T-helper 1 cell (primary cell): ENCODE measurements at places on chromosomes 2 and 18.

- DNase-seq: no peak
Measured at GRCh38 chr2:223549215-223549614, 52.9 kb downstream of the SCG2 start.

DNA sequence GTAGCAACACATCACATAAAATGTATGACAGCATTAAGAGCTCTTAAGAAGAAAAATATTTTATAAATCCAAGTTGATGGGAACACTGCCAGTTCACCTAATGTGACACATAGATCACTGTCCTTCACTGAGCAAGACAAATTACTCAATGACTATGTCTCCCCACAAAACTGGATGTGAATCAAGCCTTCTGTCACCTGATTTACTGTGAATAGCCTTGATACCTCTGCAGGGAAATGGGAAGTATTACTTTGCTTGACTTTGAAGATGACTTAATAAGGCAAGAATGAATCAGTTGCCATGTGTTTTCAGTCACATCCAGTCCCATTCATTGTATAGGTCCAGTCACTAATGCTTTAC lies 94.6 kb downstream of the NYAP2 start:
- no peak for DNase-seq

DNA sequence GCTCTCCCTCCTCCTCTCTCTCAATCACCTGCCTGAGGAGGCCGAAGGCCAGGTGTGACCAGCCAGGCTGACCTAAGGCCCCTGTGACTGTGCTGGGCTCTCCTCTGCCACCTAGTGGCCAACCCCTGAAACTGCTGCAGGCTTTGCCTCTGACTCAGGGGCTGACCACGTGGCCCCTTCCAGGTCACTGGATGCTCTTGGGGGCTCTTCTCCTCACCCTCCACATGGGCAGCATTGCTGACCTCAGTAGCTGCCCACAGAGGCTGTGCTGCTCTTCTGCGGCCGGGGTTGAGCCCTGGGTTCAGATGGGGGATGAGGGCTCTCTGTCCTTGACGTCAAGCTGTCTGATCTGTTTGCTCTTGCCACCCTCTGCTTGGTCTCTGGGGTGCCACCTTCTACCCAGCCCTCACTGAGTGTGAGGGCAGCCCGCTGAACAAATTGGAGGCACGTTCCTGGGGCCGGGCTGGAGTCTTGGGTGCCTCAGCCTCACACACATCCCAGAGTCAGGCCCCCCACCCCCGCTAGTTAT lies 122.7 kb downstream of the TWIST2 start:
- DNase-seq: peak; percentile 17

DNA sequence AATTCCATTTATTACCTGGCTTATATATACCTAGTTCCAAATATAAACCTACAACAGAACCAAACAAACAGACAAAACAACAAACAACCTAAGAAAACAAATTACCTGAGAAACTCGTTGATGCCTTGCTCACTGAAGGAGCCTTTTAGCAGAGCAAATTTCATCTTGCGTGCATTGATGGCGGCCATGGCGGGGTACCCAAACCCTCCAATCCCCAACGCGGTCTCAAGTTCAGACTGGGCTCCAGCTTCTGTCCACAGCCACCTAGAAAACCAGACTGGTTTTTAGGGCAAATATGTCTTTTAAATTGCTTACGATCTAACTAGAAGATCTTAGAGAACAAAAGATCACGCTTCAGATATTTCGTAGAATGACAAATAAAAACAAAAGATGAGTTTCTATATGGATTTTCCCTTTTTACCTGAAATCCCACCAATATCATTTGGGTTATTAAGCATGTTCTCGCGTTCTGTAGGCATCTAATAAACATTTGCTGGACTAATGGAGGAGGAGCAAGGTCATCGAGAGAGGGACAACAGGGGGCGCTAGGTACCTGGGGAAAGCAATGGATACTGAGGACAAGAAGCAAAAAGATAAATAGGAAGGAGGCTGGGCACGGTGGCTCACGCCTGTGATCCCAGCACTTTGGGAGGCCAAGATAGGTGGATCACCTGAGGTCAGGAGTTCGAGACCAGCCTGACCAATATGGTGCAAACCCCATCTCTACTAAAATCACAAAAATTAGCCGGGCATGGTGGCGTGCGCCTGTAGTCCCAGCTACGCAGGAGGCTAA lies 25.2 kb downstream of the PDIA6 start:
- peak; percentile 25 for DNase-seq

- no peak for DNase-seq
Measured at GRCh38 chr2:15042801-15043217, 410.3 kb downstream of the LRATD1 start.

GRCh38 chr18:13289481-13290205 lies 71.1 kb downstream of the LDLRAD4 start:
- no peak for DNase-seq

- DNase-seq: no peak
Measured at GRCh38 chr18:12741351-12741750, 38.5 kb downstream of the PSMG2 start.

DNA sequence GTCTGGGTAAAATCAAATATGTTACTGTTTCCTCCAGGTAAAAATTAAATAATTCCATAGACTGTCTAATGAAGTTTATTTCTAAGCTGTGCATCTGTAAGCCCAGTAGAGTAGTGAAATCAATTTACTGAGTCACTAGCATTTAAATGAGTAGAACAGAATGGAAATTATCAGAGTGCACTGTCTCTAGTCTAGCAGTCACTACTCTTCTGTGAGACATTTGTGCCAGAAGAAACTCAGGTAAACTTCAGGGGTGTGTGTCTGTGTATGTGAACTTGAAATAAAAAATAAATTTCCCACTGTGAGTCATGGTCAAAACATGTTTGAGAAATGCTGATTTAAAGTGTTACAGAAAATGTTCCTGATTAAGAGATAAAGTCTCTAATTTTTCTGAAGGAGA lies 146.4 kb downstream of the RIF1 start:
- DNase-seq: no peak

- DNase-seq: no peak
Measured at GRCh38 chr18:57787068-57787685, 15.9 kb downstream of the ATP8B1 start.

DNA sequence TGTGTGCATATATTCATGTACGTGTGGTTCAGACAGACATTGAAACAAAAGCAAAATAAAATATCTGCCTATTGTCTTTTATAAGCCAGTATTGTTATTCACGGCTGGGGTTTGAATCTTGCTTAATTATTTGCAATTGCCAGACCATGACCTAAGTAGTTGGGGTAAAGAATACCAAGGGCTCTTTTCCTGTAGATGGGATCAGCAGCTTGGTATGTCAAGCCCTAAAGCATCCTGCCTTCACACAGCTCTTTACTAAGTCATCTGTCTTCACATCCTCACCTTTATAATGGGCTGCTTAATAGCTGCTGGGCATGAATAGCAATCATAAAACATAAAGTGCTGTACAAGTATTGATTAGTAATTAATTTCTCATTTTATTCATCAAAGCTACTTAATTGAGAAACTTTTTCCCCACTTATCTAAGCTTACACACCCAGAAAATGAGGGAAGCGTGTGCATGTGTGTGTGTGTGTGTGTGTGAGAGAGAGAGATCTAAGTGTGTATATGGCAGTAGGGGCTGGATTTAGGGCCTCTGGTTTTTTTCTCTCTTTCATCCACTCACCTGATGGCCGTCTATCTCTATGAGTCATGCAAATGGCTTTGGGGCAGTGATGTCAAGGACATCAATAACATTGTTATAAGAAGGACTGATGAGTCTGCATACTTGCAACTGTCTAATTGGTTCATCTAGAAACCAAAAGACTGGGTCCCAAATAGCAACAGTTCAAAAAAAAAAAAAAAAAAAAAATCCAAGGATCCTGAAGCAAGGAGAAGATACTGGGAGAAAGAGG lies 244.1 kb upstream of the TNP1 start:
- DNase-seq: no peak

GRCh38 chr2:167833294-167833693 lies 414.1 kb downstream of the STK39 start:
- no peak for DNase-seq

DNA sequence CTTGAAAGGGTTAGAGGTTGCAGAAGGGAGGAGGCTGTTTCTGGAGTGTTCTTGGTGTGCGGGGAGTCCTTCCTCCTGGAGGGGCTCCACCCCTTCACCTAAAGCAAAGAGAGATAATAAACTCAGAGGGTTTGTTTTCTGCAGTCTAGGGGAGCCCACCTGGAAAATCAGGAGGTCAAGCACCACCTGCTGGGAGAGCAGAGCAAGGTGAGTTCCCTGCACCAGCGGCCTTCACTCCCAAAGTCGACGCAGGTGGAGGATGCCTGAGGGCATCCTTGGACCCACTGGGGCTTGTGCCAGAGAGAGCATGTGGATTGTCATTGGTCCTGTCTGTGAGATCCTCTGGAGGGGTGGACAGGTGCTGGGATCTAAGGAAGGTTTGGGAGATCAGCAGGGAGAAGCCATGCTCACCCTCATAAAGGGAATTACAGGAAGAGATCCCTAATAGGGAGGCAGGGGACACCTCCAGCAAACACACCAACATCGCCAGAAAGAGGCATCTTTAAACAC lies 116.7 kb downstream of the KCNF1 start:
- no peak for DNase-seq

DNA sequence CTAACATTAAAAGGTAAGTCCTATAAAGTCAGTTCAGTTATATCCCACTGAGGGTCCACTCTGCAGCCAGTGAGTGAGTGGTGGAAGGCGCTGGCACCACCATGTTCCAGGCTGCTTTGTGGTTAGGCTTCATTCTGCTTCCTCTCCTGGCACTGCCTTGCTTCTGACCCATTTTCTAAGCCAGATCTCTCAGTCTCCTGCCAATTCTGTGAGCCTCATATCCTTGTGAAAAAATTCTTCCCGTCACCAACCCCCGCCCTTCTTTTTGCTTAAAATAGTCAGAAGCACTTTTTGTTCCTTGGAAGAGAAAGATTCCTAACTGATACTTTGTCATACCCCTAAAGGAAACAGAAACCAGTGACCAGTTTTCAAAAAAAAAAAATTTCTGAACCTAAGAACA lies 139.8 kb upstream of the NCK2 start:
- DNase-seq: no peak

GRCh38 chr2:47561906-47562305 lies 158.9 kb downstream of the MSH2 start:
- DNase-seq: no peak

DNA sequence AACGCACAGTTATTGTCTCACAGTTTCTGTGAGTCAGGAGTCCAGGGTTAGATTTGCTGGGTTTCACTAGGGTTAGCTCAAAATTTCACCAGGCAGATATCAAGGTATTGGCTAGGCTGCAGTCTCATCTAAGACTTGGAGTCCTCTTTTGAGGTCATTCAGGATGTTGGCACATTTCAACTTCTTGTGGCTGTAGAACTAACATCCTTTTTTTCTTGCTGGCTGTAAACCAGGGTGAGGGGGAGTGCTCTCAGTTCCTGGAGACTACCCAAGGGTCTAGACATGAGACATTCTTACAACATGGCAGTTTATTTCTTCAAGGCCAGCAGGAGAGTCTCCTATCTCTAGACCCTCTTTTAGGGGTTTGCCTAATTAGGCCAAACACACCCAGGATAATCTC lies 12.8 kb upstream of the CAVIN2 start:
- no peak for DNase-seq

- DNase-seq: no peak
Measured at GRCh38 chr2:178924817-178925216, 117.6 kb upstream of the TTN start.

- no peak for DNase-seq
Measured at GRCh38 chr18:9174302-9174701, 37.7 kb downstream of the ANKRD12 start.

DNA sequence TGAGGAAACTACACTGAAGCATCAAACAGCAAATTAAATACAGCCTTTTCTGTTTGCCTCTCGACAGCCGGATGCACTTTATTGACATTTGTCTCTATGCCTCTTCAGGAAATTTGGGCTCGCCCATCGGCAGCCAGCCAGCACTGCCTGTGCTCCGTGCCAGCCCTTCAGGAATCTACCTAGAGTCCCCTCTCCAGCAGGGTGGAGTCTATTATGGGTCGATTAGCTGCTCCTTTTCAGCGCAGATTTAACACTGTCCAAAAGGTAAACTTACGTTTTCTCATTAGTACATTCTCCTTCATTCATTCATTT lies 91.5 kb downstream of the MYCN start:
- DNase-seq: no peak

DNA sequence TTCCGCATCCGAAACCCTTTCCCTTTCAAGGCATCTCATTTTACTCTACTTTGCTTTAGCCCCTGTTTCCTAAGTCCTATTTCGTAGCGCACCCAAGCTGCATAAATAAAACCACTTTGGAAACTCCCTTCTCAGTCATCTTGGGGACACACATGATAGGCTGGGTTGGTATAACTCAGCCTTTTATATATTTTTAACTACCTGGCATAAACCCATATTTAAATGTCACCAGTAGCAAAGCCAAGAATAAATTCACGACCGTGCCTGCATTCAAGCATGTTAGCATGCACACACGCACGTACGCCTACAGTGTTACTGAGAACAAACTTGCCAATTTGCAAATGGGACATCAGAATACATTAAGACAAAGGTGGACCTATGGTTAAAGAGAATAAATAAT lies 564.7 kb upstream of the PIK3C3 start:
- DNase-seq: no peak

DNA sequence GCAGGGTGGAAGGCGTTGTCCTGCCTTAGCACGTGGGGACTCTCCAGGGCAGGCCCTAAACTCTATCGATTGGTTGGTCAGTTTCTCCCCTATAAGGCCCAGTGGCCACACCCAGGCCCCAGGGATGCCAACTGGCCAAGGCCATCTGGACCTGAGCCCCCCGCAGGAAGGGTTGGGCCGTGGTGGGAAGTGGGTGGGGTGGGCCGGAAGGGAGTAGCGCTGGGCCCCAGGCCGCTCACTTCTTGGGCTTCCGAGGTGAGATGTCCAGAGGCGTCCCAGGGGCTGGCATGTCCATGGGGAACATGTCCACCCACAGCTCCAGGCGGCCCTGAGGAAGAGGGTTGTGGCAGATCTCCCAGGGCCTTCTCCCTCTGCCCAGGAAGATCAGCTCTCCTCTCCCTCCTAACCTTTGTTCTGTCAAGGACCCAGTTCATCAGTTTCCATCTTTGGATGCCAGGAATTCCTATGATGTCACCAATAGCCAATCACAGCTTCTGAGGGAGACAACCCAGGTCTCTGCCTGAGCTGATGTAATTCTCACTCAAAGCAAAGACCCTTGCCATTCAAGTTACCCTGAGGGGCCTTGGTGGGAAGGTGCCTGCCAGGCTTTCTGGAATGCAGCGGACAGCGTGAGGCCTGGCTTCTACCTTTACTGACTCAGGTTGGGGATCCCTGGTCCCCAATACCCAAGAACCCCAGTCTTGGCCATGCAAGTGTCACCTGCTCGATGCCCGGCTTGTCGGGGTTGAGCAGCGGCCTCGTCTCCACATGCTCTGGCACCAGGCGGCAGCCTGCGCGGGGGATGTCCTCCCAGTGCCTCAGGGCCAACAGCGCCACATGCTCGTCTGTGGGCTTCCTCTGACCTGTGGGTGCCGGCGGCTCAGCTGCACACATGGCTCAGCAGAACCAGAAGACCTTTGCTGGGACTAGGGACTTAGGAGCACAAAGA lies 14.4 kb downstream of the OTOF start:
- no peak for DNase-seq

- no peak for DNase-seq
Measured at GRCh38 chr2:232038251-232038880, 76.9 kb downstream of the DIS3L2 start.

GRCh38 chr2:95292623-95293260 lies 4.4 kb upstream of the KCNIP3 start:
- no peak for DNase-seq
